ENCODE measurements at places on chromosomes 16 and 17.

- DNase-seq: no peak
Observed at GRCh38 chr17:69485901-69486643, 71.6 kb downstream of the MAP2K6 start.

- DNase-seq: no peak
Observed at GRCh38 chr17:69325518-69326376, 1.2 kb downstream of the ABCA5 start.

DNA sequence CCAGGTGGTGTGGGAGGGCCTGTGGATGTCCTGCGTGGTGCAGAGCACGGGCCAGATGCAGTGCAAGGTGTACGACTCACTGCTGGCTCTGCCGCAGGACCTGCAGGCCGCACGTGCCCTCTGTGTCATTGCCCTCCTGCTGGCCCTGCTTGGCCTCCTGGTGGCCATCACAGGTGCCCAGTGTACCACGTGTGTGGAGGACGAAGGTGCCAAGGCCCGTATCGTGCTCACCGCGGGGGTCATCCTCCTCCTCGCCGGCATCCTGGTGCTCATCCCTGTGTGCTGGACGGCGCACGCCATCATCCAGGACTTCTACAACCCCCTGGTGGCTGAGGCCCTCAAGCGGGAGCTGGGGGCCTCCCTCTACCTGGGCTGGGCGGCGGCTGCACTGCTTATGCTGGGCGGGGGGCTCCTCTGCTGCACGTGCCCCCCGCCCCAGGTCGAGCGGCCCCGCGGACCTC is 798 bp downstream of the CLDN9 start:
- DNase-seq: no peak

DNA sequence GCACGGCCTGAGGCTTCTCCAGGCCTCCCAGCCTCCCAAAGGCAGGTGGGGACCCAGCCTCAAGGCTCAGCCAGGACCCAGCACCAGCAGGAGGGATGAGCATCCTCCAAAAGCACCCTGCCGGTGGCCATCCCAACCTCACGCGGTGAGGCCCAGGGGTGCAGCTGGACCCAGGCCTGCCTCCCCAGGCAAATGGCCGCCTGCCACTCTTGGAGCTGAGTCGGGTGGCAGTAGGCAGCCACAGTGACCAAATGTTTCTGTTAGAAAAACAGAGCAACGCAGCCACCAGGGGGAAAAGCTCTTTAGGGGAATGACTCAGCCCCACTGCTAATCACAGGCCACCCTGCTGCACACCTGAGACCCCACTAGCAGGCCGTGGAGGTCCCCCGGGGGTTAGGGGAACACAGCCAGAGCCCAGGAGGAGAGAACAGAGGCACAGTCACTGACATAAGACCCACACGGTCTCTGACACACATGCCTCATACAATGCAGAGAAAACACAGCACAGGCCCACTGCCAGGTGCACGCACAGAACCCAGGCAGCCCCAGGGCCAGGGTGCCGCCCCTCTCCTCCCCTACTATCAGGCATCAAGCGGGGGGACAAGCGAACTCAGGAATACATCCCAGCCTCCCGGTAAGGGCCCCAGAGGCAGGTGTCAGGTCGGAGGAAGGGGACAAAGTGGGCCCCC is 12.4 kb downstream of the BCAR1 start:
- no peak for DNase-seq

DNA sequence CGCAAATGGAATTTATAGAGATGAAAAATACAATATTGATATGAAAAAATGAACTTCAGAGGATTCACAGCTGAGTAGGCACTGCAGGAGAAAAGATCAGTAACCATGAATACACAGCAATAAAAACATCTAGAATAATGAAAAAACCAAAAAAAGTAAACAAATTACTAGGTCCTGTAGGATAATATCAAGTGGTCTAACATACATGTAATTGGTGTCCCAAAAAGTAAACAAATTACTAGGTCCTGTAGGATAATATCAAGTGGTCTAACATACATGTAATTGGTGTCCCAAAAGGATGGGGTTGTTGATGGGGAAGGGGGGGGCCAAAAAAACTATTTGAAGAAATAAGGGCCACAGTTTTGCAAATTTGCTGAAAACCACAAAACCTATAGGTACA is 43.4 kb downstream of the ZNF18 start:
- no peak for DNase-seq

- DNase-seq: no peak
Observed at GRCh38 chr16:11123666-11124065, 132.3 kb downstream of the SOCS1 start.

DNA sequence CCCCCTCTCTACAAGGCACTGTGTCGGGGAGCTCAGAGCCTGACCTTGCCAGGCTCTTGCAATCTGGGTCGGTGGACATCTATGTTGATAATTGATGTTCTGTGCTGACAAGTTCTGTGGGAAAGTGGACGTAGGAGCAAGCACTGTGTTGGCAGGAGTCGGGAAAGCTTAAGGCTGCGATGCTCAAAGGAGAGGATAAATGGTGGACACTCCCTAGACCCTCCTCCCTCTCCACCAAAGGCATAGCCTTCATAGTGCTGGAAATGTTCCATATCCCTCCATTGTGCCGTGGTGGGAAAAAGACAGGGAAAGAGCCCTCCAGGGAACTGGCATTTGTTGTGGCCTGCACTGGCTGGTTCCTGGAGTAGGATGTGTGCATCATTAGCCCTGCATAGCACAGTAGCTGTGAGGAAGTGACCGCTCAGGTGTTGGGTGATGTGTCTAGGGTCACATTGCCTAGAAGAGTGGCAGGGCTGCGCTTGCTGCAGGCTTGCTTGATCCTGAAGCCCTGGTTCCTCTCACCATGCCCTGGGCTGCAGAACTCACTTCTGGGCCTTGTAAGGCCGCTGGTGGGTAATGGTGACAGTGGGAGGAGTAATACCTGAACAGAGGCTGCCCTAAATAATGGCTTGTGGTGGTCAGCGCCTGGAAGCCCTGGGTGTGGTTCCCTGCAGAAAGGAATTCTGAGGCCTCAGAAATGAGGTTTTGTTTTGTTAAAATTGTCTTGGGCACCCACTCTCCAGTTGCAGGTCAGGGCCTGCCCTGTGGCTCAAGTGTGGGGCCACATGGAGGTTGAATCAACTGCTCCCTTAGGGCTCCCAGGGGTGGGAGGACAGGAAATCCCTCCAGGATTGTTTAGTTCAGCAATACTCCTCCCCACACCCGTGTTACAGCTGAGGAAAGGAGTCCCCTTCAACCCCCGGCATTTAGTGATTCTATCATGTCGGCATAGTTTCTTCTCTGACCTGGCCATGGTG is 62.6 kb downstream of the KSR1 start:
- peak; percentile 68 for DNase-seq

DNA sequence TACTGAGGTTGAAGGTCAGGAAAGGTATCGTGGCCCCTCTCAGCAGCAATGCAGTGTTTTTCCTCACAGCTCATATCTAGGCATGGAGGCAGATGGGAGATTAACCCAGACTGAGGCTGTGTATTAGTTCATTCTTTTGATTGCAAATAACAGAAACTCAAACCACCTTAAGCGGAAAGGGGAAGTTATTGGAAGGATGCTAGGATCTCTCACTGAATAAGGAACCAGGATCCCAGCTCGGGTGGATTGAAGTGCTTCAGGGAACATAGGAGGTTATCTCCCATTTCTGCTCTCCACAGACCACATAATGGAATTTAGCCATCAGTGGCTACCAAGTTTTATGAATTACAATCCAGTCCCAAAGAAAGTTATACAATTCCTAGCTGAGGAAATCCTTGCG is 8.2 kb downstream of the ZNF689 start:
- DNase-seq: no peak

GRCh38 chr17:731644-732066 is 741 bp upstream of the TLCD3A start:
- no peak for DNase-seq

Data from mammary epithelial cell (primary cell).